ENCODE measurements at places on chromosomes 2 and 18. TPM values are rescaled to one million over a fixed set of nuclear protein-coding genes. Genes with fewer than 3 reads are reported as not detected.

- no peaks in the 10 kb centered on the region for H3K27me3 ChIP-seq
- DNase-seq = no peak
- H3K36me3 ChIP-seq = peaks cover 8% of the 10 kb centered on the region
- H3K4me3 ChIP-seq = no peak overlapping the region
- H3K4me1 ChIP-seq = peaks cover 7% of the 10 kb centered on the region
These were observed 7.2 kb downstream of the BABAM2 start for GRCh38 chr2:27897717-27898116.

DNA sequence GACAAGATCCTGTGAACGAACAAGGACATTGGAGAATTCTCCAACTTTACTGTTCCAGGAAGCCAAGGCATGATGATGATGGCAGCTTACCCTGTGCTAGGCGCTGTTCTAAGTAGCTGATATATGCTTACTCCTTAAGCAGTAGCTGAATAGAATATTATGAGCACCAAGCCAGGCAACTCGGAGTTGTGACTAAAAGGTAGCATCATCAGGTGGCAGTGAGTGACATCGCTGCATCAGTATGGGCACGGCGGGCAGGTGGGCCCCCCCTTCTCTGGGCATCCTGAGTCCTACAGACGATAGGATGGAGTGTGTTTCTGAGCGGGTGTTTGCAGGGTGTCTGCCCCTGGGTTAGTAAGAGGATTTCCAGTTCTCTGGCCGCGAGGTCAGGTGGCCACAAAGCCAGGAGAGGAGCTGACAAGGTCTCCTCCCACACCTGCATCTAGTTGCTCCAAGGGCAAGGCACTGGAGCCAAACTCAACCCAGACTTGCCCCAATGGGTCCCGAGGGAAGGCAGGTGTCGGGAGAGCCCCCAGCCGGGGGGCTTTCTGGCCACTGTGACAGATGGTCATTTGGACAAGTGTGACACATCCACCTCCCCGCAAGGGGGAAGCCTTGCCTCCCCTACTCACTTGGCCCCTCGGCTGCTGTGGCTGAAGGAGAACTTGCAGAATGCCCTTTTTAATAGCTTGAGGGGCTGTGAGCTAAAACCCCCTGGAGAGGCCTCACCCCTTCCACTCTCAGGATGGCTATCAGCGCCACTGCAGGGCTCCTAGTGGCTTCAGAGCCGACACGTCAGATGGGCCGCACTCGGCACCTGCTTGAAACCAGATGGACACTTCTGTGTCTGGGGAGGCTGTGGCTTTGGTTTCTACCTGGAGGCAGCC is 55.5 kb downstream of the CRACDL start:
- no peaks in the 10 kb centered on the region for H3K36me3 ChIP-seq
- DNase-seq = no peak
- H3K4me1 ChIP-seq = peaks cover 12% of the 10 kb centered on the region
- no peak overlapping the region for H3K4me3 ChIP-seq

Gene KANSL3
- 16.0 TPM for total RNA-seq

Gene MROH2A
- total RNA-seq = under 0.01 TPM

- no peak for DNase-seq
- H3K27ac ChIP-seq = no peak overlapping the region
- H3K4me3 ChIP-seq = no peak overlapping the region
These were observed 65.6 kb downstream of the COL5A2 start for GRCh38 chr2:189113963-189114362.

- H3K4me1 ChIP-seq = peaks cover 8% of the 10 kb centered on the region
- H3K36me3 ChIP-seq = no peaks in the 10 kb centered on the region
- no peak for DNase-seq
- H3K27ac ChIP-seq = peak overlapping the region; percentile 37
- H3K4me3 ChIP-seq = no peak overlapping the region
These were observed 1.7 kb upstream of the DYSF start for GRCh38 chr2:71451705-71452104.

Gene TGFBRAP1
- 13.9 TPM for total RNA-seq

Gene CFC1
- not detected for total RNA-seq

Gene FAM124B
- total RNA-seq = 0.38 TPM

Gene ARHGAP15
- total RNA-seq = 4.1 TPM

DNA sequence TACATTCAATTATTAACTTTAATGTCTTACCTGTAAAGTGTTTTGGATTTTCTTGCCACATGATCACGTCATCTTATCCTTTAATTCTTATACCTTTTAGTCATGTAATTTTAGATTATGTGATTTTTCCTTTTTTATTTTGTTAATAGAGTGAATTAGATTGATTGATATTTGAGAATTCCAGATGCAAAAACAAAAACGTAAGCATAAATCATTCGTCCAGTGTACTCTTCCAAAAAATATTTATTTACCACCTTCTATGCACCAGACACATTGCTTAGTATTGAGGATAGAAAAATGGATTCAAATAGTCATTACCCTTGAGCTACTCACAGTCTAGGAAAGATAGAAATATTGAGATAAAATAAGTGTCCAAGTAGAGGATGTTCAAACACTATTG is 249.6 kb downstream of the PDE11A start:
- H3K27me3 ChIP-seq = no peaks in the 10 kb centered on the region
- no peak overlapping the region for H3K27ac ChIP-seq
- DNase-seq = no peak

Gene POTEI
- total RNA-seq = not detected

Gene LPIN2
- total RNA-seq = 7.2 TPM

- no peaks in the 10 kb centered on the region for H3K27me3 ChIP-seq
- DNase-seq = no peak
- H3K27ac ChIP-seq = no peak overlapping the region
- no peaks in the 10 kb centered on the region for H3K36me3 ChIP-seq
- no peak overlapping the region for H3K4me3 ChIP-seq
These were observed 296.7 kb downstream of the DSEL start for GRCh38 chr18:67219821-67220220.

Gene SCN1A
- not detected for total RNA-seq

DNA sequence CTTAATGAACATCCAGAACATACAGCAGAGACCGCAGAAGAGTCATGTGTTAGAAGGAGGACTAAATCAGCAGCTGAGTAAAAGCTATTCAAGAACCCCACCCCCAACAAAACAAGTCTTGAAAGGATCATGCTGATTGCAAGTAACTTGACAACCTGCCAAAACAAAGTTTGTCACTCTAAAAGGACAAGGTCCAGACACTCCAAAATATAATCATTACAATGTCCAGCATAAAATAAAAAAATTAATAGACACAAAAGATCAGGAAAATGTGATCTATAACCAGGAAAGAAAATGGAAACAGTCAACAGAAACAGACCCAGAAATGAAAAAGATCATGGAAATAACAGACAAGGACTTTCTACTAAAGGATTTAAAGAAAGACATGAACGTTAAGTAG is 28.5 kb downstream of the CCDC88A start:
- no peak overlapping the region for H3K27ac ChIP-seq
- no peak for DNase-seq
- no peaks in the 10 kb centered on the region for H3K4me1 ChIP-seq

Gene EMILIN1
- 7.9 TPM for total RNA-seq

GRCh38 chr2:151991010-151991409 is 107.8 kb downstream of the CACNB4 start:
- H3K4me1 ChIP-seq = no peaks in the 10 kb centered on the region
- no peak overlapping the region for H3K4me3 ChIP-seq
- no peak overlapping the region for H3K27ac ChIP-seq
- no peaks in the 10 kb centered on the region for H3K36me3 ChIP-seq
- no peaks in the 10 kb centered on the region for H3K27me3 ChIP-seq

DNA sequence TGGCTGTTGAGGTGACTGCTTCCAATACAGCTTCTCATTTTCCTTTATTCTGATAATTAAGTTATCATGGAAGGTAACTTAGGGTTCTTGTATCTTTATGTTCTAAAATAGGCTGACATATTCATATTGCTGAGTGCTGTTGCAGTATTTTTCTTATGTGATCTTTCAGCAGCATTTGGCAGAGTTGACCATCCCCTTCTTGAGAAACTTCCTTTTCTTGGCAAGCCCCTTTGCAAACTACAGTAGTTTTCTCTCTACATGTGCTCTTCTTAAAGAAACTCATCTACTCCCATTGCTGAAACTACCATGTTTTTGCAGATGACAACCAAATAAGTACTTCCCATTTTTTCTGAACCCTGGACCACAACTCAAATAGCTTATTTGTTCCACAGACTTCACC is 476.5 kb upstream of the TRIB2 start:
- H3K4me3 ChIP-seq = no peak overlapping the region
- H3K27ac ChIP-seq = no peak overlapping the region

DNA sequence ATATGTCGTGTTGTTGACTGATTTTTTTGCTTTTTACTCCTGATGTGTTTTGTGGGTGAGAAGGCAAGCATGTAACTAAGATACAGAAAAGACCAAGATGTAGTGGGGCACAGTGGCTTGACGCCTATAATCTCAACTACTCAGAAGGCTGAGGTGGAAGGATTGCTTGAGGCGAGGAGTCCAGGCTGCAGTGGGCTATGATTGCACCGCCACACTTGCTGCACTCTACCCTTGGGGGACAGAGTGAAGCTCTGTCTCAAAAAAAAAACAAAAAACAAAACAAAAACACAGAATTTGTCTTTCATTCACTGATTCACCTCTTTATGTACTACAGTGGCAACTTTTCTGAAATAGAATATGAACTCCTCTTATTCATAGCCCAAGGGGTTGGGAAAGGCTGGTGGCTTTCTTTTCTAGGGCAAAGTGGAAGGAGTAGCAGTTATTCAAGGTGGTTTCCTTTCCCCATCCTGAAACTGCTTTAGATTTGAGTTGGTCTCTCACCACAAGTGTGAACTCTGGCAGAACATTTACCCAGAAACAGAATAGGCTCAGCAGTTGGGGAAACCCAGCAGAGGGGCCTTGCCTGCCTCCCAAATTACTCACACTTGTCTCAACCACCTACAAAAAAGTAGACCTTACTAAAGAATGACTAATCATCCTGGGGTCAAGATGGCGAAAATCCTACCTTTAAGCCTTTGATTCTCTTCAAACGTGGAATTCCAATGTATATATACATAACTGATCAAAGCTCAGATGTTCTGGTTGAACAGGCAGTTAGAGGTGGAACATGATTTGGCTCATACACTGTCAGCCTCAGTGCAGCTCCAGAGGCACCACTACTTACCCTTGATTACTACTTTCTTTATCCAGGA is 6.5 kb downstream of the TANK start:
- no peaks in the 10 kb centered on the region for H3K27me3 ChIP-seq
- H3K36me3 ChIP-seq = no peaks in the 10 kb centered on the region
- H3K27ac ChIP-seq = no peak overlapping the region
- no peak overlapping the region for H3K4me3 ChIP-seq
- no peak for DNase-seq

Gene IL36RN
- 20.5 TPM for total RNA-seq

DNA sequence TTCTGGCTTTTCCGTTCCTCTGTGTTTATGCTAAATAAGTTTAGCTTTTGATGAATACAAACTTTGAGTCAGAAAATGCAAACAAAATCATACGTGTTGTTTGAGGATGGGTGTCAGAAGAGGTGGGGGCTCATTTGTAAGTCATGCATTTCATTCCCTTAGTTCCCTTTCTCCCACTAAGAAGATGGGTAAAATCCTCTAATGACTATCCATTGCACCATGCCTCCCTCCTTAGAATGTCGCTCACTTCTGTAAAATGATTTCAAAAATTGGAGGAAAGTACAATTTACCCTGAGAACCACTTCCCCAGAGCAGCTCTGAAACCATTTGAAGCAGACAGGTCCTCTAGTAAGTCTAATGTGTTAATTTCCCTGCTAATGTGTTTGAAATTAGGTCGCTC is 629.6 kb upstream of the VRK2 start:
- H3K27ac ChIP-seq = no peak overlapping the region
- no peak overlapping the region for H3K4me3 ChIP-seq
- DNase-seq = no peak
- no peaks in the 10 kb centered on the region for H3K4me1 ChIP-seq
- no peaks in the 10 kb centered on the region for H3K27me3 ChIP-seq

DNA sequence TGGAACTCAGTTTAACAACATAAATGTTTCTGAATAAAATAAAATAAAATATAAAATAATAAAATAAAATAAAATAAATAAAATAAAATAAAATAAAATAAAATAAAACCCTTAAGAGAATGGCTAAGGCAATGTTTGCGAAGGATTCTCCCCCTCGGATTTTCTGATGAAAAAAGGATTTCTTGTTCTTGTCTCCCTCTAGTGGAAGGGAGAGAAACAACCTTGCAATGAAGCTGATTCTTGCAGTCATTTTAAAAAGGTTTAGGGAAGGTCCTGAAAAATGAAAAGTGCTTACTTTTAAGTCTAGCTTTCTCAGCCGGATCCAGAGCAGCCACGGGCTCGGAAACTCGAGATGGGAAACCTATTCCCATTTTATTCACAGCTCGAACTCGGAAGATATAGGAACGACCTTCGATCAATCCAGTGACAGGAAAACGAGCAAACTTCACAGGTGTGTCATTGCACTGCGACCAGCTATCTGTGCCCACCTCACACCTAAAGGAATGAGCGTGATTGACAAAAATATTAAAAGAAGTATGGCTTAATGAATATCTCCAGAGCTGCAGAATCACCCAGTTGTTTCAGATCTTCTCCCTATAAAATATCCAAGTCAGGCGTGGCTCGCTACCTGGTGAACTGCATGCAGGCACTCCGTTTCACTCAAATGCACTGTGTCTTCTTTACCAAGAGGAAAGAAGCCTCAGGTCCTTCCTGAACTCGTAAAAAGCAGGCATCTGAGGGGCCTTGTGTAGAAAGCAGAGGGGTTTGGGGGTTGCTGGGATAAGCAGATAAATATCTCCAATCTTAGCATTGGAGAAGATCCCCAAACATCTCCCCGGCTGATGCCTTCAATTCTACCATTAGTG is 68.1 kb downstream of the MYOM1 start:
- no peak for DNase-seq
- no peaks in the 10 kb centered on the region for H3K36me3 ChIP-seq
- H3K27me3 ChIP-seq = no peaks in the 10 kb centered on the region
- H3K4me1 ChIP-seq = peaks cover 10% of the 10 kb centered on the region

GRCh38 chr18:73780218-73780617 is 367.4 kb downstream of the FBXO15 start:
- H3K4me1 ChIP-seq = no peaks in the 10 kb centered on the region
- no peaks in the 10 kb centered on the region for H3K27me3 ChIP-seq
- H3K27ac ChIP-seq = no peak overlapping the region
- DNase-seq = no peak
- H3K4me3 ChIP-seq = no peak overlapping the region

- no peaks in the 10 kb centered on the region for H3K27me3 ChIP-seq
- no peaks in the 10 kb centered on the region for H3K36me3 ChIP-seq
- no peak for DNase-seq
- H3K4me1 ChIP-seq = no peaks in the 10 kb centered on the region
These were observed 155.1 kb upstream of the TANK start for GRCh38 chr2:161005170-161005569.

- no peaks in the 10 kb centered on the region for H3K4me1 ChIP-seq
- H3K4me3 ChIP-seq = no peak overlapping the region
- DNase-seq = no peak
- H3K27me3 ChIP-seq = no peaks in the 10 kb centered on the region
- H3K27ac ChIP-seq = no peak overlapping the region
These were observed 33.6 kb downstream of the GAD1 start for GRCh38 chr2:170850251-170850650.

Gene ZSCAN30
- total RNA-seq = 4.1 TPM

GRCh38 chr2:217334561-217334960 is 474.7 kb upstream of the TNP1 start:
- no peak overlapping the region for H3K27ac ChIP-seq
- H3K4me3 ChIP-seq = no peak overlapping the region
- no peaks in the 10 kb centered on the region for H3K27me3 ChIP-seq
- DNase-seq = no peak
- H3K4me1 ChIP-seq = peaks cover 4% of the 10 kb centered on the region

Gene GPR75
- total RNA-seq = 1.1 TPM

GRCh38 chr2:64019083-64019974 is at the start of gene VPS54:
Gene VPS54 (minus strand): TSS chr2:64019428. CDS start chr2:63983999, 35,429 bp downstream.
- H3K27ac ChIP-seq = peak within 1 kb of the TSS; percentile 99
- no peaks in the 10 kb centered on the region for H3K36me3 ChIP-seq
- H3K4me3 ChIP-seq = peak within 1 kb of the TSS; percentile 68
- H3K27me3 ChIP-seq = no peaks in the 10 kb centered on the region

Gene SERPINB4
- 543 TPM for total RNA-seq

All from esophagus squamous epithelium (tissue), 5 donors.